ENCODE measurements at places on chromosomes 4 and X.

GRCh38 chr4:184934184-184934583 lies 84.1 kb upstream of the HELT start:
- ATAC-seq: no peak

- ATAC-seq: no peak
Measured at GRCh38 chr4:21380861-21381260, 567.7 kb downstream of the KCNIP4 start.

- ATAC-seq: no peak
Measured at GRCh38 chr4:151955721-151956380, 195.0 kb upstream of the GATB start.

GRCh38 chr4:56871371-56871866 lies 36.3 kb upstream of the REST start:
- no peak for ATAC-seq

DNA sequence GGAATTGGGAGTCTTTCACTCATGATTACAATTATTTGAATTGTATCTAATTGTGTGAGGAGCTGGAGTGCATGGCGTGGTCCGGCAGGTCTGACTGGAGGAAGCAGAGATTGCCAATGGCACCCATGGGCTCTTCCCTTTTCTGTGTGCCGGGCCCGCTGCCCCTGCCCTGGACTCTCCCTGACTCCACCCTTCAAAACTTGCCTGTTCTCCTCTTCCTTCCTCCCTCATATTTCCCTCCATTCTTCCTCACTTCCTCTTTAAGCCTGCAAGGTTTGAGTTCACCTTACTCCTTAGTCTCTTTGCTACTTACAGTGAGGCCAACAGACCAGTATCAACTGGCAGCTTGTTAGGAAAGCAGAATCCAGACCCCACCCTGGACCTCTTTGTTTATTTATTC lies 6.5 kb upstream of the STBD1 start:
- no peak for ATAC-seq

DNA sequence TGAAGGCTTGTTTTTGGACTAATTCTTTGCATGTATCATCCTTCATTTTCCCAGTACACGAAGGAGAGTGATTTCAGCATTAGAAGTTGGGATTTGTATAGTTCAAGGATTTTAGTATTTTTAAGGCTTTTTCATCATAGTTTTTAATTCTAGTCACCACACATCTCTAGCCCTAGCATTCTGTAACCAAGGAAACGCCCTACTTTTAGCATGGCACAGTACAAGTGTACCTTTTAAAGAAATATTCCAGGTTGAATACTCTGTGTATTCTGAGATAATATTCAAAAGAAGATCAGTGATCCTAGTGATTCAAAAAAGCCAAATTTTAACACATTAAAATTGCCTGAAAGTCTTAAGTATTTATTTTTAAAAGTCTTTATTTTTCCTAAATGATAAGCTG lies 150.5 kb downstream of the RAP1GDS1 start:
- no peak for ATAC-seq

- ATAC-seq: no peak
Measured at GRCh38 chrX:30943984-30944383, 54.9 kb upstream of the TAB3 start.

DNA sequence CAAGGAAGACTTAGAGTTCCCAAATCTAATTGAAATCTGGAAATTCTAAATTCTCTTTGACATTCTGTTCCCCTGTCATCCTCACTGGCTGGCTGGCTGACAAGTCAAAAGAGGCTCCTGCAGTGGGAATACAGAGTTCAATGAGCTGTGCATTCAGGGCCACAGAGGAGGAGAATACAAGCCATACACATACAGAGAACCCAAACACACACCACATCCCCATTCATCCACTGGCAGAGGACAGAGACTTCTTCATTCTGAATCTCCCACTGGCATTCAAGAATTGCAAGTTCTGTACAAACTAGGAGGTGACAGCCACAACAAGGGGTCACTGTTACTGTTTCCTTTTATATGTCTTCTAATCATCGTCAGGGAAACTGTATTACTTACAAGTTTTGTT lies 49.7 kb downstream of the SAT1 start:
- ATAC-seq: no peak

DNA sequence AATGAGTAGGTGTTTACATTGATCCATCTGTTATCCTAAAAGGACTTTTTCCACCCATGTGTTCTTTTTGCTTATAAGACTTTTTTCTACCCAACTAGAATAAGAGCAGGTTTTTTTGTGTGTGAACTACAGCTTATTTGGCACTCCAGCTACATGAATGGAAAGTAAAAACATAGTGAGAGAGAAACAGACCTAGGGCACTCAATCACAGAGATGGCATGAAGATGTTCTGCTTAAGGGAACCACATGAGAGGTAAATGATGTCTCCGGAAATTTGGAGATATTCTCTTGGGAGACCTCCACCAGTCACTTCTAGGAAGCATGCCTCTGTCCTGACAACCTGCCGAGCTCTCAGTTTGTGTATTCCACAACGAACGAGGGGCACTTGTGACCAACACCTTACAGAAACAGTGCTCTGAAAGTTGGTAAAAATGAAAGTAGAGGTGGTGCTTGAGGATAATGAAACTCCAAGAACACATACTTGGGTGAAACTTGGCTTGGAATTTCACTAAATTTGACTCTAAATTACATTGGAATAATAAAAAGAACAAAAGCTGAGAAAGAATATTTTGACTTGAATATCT lies 788.4 kb upstream of the GALNTL6 start:
- ATAC-seq: no peak

DNA sequence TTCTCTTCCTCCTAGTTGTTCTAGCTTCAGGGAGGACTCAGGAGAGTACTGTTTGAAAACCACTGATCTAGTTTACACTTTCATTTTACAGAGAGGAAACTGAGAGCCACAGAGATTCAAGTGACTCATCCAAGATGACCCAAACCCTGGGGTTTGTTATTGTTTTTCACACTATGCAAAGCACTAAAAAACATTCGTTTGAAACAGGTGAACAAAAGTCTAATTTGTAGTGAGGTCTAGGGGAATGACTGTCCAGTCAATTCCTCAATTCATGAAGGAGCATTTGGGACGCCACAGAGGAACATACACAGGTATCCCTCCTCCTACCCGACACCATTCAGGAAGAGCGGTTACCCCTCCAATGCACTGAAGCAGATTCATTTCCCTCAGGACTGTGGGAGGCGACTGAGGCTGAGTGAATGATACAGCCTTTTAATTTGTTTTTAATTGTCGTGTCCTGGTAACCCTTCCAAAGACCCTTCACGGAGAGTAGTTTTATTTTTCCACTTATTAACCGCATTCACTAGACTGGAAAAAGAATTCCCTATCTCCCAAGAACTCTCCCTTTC lies 30.3 kb downstream of the TLR10 start:
- peak; percentile 38 for ATAC-seq

DNA sequence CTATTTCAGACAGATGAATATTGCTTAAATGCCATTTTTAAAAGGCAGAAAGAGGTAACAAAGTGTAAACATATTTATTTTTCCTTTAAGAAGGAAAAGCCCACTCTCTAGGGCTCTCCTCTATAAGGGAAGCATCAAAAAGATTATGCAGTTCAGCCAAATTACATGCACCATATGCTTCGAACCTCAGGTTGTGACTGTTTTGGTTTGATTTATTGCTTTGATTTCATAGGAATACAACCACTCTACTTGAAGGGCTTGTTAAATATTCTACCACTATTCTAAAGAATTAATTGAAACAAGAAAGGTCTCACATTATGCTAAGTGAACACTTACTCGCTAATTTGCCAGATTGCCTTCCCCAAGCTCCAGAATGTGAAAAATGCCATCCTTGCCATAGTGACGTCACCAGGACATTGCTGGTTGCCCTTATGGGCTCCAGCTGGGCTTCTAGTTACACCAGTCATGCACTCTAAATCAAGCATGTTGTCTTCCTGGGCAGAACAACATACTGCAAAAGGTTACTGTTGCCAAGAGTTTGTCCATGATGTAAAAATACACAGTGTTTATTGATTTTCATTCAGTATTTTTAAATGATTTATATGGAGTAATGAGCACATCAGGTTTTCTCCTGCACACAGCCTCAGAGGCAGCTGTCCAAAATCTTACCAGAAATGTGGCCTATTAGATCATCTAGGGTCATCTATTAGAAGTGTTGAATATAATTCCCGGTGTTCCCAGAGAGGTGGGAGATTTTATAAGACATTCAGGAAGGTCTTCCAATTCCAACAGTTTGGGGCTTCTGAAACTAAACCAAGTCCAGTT lies 164.4 kb upstream of the RAPGEF2 start:
- ATAC-seq: no peak

DNA sequence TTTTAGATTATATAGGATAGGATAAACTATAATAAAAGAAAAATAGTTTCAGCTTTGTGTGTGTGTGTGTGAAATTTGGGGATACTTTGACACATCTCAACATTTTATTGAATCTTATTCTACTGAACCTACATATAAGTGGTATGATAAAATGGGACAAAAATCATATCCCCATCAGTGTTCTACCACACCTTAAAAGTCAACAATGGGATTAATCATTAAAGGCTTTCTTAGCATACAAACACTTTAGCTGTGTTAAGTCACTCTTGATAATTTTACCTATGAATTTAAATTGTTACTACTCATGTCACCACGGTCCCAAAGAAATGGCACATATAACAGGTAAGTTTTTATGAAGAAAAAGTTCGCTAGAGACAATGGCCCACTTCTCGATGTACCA lies 37.7 kb upstream of the LRBA start:
- no peak for ATAC-seq

- no peak for ATAC-seq
Measured at GRCh38 chr4:1321486-1321885, 25.5 kb upstream of the UVSSA start.

GRCh38 chr4:185874516-185875230 lies 62.7 kb upstream of the SORBS2 start:
- ATAC-seq: no peak

DNA sequence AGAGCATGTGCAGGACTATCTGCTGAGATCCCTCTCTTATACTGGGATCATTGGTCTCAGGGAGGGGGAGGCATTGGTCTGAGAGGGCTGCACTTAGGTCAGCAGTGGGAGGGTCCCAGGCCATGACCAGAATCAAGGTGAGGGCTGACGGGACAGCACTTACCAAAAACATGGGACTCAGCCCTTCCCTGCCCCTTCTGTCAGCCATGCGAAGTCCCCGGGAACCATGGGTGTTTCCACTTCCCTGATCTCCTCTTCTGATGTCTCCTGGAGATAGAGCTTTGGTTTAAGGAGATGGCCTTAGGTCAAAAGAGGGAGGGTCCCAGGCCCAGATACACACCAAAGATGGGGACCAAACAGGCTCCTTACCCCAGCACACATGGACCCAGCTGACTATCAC lies 12.9 kb upstream of the HSFX1 start:
- no peak for ATAC-seq

- no peak for ATAC-seq
Measured at GRCh38 chr4:173498771-173499170, 31.3 kb downstream of the HAND2 start.

- no peak for ATAC-seq
Measured at GRCh38 chrX:118212817-118213183, 96.2 kb upstream of the KLHL13 start.

DNA sequence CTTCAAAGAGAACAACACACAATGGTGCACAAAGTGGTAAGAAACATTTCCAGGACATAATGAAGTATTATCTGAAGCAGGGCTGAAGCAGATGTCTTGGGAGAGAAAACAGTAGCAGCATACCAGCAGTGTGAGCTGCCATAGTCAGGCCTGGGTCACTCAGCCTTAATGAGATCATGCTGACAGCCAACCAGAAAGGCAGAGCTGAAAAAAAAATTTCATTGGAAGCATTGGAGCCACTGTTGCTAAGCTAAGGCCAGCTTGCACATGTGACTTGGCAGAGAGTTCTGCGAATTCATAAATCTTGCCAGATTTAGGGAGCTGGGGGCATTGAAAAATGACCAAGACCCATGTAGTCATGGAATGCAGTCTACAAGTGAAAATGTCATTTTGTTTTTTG lies 444.0 kb upstream of the PITX2 start:
- no peak for ATAC-seq

- no peak for ATAC-seq
Measured at GRCh38 chr4:2859514-2859913, 15.9 kb downstream of the ADD1 start.

- ATAC-seq: no peak
Measured at GRCh38 chr4:84224522-84224921, 274.6 kb downstream of the NKX6-1 start.

DNA sequence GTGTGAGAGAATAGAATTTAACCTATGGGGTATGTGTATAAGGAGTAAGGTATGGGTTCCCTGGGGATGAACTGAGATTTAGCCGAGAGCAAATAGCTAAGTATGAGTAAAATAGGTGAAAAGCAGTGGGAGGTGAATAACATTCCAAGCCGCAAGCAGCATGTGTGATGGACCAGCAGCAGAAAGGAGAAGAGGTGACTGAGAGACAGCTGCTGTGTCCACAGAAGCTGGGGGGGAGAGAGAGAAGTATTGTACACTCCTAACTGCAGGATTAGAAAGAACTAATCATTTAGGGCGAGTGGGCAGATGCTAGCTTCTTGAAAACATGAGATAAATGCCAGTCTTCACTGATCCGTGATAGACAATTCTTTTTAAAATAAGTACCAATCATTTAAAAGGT lies 296.0 kb downstream of the KLHL4 start:
- ATAC-seq: no peak

GRCh38 chr4:151866592-151866918 lies 105.7 kb upstream of the GATB start:
- ATAC-seq: no peak
